ENCODE measurements at places on chromosomes 11 and 22.

DNA sequence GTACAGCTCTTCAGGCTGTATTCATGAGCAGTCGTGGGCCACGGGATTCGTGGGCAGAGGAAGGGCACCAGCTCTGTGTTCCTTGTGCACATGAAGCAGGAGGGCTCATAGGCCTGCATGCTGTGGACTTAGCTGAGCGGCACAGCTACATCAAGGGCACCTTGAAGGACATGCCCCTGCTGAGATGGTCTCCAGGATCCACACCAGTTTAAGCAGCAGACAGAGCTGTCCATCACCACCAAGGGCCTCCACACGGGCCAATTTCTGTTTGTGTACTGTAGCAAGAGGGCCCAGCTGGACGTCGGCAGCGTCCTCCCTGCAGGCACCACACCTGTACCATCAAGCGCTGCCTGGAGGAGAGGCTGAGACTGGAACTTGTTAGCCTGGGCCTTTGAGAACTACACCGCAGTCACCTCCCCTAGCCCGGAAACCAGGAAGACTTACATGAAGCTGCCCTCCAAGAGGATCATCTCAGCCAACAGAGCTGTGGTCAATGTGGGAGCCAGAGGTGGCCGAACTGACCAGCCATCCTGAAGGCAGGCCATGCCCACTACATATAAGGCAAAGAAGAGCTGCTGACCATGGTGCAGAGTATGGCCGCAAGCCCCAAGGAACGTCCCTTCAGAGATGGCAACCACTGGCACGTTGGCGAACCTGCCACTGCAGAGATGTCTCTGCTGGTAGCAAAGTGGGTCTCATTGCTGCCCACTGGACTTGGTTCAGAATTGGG is 32.7 kb upstream of the GNB1L start:
- DNase-seq: no peak

DNA sequence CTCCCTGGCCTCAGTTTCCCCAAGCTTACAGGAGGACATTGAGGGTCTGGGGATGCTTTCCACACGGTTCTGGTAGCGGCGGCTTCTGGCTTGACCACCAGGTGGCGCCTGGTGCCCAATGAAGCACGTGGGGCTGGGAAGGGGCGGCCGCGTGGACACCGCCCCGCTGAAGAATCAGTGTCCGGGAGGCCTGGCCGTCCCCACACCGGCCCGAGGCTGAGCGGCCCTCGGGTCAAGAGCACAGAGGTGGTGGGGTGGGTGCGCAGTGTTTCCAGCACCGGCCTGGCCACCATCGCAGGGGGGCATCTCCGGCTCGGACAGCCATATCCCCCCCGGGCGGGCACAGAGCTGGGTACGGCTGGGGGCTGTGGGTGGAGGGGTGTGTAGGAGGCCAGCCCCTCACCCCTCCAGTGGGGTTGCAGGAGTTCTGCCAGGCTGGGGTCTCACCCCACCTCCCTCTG is 27.8 kb upstream of the PPARA start:
- no peak for DNase-seq

- DNase-seq: no peak
These were observed 3.8 kb upstream of the PKP3 start for GRCh38 chr11:390175-390574.

GRCh38 chr11:29282088-29282487 is 734.7 kb downstream of the KCNA4 start:
- no peak for DNase-seq

DNA sequence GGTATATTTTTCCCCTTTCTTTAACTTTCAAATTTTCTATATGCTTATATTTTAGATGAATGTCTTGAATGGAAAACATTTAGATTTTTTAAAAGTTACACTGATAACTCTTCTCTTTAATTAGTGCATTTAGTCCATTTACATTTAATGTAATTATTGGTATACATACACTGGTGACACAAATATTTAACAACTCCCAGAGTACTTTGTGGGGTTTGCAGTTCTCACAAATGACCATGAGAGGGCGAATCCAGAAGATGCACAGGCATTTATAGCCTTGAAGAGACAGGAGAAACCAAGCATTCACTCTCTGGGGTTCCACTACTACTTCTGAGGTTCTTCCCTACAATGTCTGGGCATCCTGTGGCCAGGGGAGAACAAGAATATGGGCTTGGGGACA is 125.1 kb downstream of the TIMP3 start:
- DNase-seq: no peak
